ENCODE measurements at places on chromosomes 7 and 10.

GRCh38 chr10:104033401-104033930, 52.2 kb downstream of the COL17A1 start:
- no peak for DNase-seq

DNA sequence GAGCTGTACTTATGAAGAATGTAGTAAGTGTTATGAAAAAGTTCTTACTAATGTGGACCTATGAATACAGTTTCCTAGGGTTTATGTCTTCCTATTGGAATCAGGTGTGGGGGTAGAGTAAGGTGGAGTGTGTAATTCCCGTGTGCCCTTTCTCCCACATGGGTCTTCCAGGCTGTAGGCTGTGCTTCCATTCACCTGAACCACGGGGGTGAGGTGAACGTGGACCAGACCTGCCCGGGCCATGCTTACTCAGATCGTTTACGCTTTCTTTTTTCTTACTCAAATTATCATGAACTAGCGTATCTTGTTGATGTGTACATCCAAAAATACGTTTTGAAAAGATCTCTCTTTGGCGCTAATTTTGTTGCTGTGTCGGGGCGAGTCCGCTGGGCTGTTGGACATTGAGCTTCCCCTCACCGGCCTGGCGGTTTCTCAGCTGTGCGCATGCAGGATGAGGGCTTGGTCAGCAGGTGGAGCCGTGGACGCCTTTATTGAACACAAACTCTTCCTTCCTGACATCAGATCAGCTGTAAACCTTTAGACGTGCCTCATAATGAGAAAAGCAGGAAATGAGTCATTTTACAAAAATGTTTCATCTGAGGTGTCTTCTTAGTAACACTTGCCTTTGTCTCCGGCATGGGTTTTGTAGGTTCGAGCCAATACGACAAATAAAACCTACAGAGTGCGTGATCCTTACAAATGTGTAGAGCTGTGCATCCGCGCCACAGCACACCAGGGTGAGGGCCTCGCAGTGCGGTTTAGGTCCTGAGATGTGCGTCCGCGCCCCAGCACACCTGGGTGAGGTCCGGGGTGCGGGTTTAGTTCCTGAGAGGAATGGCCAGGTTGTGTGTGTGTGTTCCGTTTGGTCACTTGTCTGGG, 53.8 kb downstream of the WDR37 start:
- DNase-seq = peak; percentile 27

GRCh38 chr10:11782793-11783557, 40.2 kb upstream of the PROSER2 start:
- DNase-seq = peak; percentile 75

GRCh38 chr10:115931309-115931708, 341.7 kb downstream of the GFRA1 start:
- no peak for DNase-seq

- DNase-seq = no peak
These were observed 213.1 kb downstream of the EMX2 start for GRCh38 chr10:117755659-117756014.

DNA sequence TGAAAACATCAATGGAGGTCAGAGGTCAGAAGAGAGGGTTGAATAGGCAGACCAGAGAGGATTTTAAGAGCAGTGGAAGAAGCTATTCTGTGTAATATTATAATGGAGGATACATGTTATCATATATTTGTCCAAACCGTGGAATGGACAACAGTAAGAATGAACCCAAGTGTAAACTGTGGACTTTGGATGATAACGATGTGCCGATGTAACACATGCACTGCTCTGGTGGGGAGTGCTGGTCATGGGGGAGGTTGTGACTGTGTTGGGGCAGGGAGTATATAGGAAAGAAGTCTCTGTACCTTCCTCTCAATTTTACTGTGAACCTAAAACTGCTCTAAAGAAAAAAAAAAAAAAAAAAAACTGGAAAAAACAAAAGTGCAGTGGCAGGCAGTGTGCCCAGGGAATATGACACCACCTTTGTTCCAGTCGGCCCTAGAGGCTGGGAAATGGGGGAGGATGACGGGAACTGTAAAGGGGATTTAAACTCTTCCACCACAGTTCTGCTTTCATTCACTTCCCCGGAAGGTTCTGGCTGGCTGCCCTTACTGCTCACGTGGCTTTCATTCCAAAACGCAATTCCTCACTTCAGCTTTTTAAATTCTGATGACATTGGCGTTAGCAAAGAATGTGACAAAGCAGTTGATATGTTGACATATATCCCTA, 113.7 kb upstream of the ANKRD1 start:
- DNase-seq = no peak

DNA sequence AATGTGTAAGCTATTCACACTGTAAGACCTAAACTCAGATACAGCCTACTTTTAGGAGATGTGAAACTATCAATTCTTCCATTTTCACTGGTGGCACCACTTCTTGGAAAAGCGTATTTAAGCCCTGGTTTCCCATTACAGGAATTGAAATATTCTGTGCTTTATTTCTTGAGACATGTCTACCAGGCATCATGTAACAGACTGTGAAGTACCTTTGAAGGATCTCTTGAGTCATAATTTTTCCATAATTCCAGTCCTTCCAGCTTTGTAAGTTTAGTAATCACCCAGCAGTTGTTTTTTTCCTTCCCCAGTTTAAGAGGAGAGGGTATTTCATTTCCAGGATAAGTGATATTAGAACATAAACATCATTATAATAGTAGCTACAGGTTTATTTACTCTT, 186.0 kb upstream of the PRPS1L1 start:
- no peak for DNase-seq

DNA sequence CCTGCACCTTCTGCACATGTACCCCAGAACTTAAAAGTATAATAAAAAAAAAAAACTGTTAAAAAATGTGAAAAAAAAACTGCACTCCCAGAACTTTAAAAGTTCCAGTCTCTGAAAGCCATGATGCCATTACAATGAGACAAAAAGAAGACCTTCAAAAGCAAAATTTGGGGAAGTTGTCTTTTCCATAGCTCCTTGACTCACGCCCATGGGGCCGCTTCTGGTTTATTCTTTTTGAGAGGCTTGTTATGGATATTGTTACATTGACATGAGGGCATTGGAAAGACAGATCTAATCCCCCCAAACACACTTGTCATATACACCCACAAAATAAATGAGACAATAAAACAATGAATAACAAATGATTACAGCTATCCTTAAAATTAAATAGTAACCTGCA, 798 bp downstream of the BLNK start:
- DNase-seq = no peak

DNA sequence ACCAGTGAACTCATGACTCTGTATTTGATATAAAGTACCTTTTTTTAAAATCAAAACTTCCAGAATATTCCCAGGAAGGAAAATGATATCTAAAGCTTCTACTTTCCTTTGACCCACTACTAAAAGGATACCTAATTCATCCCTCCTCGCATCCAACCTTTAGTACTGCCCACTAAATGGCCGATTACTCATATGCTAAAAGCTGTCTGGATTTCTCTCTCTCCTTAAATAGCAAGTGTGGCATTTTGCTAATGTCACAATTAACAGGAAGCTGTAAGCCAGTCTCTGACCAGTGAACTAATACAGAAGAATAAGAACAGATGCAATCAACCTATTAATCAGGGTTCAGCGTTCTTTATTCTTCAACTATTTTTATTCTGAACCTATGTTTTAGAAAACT, 59.0 kb downstream of the DNAJB9 start:
- no peak for DNase-seq

- no peak for DNase-seq
These were observed 320.0 kb downstream of the EXOC4 start for GRCh38 chr7:133572843-133573242.
